ENCODE measurements at places on chromosomes 1 and 21.
A peak's percentile ranks its signal among the peaks of the same experiment; 100 is the strongest.

DNA sequence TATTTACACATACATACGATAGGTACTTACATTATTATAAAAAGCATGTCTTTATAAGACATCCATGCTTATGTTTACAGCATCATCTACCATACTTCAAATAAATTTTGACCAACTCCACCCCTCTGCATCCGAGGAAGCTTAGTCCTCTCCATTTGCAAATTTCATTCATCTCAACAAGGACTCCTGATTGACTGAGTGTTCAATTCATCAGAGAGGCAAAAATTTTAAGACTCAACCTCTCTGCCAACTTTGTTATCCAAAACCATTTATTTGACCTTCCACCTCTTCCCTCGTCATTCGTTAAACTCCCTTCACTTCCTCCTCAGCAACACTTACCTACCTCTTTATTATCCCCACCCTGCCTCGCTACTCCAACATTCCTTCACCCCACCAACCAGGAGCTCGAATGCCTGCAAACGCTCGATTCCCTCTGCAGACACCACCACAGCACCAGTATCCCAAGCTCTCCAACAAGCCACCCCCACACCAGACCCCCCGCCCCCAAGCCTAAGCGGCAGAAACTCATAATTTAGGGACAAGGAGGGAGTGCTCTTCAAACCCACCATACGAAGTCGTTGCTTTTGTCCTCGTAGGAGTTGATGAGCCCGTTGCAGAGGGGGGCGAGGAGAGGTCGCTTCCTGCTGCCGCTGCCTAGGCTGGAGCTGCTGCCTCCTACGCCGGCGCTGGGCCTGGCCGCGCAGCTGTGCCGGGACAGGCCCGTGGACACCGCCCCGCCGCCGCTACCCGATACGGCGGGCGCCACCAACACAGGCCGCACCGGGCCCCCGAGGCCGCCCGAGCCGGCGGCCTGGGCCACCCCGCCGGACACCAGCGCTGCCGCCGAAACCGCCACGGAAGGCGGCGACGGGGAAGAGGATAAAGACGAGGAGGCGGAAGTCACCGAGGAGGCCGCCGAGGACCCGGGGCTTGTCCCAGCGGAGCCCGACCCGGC is 803 bp downstream of the COP1 start:
- peak overlapping the region; percentile 94 for H3K4me3 ChIP-seq
- peaks cover 28% of the 10 kb centered on the region for H3K4me1 ChIP-seq
- peak overlapping the region; percentile 95 for H3K27ac ChIP-seq
- DNase-seq, result no peak
- H3K27me3 ChIP-seq, result no peaks in the 10 kb centered on the region

DNA sequence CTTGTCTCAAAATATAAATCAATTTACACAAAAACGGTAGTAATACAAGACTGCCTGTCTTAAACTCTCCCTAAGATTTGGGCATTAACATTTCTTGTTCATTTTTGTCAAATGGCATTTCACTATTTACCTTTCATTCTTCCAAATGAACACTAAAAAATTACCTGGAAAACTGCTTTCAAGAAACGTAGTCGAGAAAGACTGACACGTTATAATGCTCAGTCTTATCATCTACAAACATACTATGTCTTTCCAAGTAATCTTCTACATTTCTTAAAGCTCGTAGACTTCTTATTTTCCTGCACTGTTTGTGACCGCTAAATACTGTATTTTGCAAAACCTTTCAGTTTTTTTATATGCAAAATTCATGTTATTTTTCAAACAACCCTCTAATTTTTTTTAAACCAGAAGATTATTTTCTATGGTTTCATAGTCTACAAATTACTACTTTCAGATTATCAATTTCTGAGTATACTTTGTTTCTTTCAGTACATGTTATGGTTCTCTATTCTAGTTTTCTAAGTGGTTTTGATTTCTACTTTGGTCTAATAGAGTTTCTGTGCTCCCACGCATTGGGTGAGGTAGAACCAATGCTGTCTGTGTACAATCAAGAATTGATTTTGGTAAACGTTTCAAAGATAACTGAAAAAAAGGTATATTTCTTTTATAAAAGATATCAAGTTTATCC is 336.4 kb downstream of the SMYD3 start:
- no peak overlapping the region for H3K27ac ChIP-seq
- H3K36me3 ChIP-seq, result peaks cover 9% of the 10 kb centered on the region
- H3K27me3 ChIP-seq, result no peaks in the 10 kb centered on the region
- no peak for DNase-seq

GRCh38 chr1:94083681-94084080 is 37.3 kb downstream of the ABCA4 start:
- no peak overlapping the region for H3K27ac ChIP-seq
- H3K27me3 ChIP-seq, result no peaks in the 10 kb centered on the region
- no peaks in the 10 kb centered on the region for H3K4me1 ChIP-seq
- no peaks in the 10 kb centered on the region for H3K36me3 ChIP-seq

DNA sequence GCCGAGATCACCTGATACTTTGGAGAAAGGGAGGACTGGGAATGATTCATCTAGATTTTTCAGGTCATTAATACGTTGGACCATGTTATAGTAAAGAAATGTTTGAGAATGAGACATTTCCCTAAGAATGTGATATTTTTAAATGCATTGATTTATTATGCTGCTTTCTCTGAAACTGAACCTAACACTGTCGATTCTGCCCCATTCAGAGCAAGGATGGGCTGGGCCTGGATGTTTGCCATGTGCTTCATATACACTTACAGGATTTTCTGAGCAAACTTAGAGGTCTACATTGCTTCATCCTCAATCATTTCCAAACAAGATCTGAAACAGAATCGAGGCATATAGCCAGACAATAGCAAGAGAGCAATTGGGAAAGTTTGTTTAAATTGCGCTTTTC is 183.3 kb downstream of the CRB1 start:
- peaks cover 7% of the 10 kb centered on the region for H3K4me1 ChIP-seq
- no peaks in the 10 kb centered on the region for H3K36me3 ChIP-seq
- H3K4me3 ChIP-seq, result no peak overlapping the region
- DNase-seq, result no peak

- H3K4me1 ChIP-seq, result peaks cover 18% of the 10 kb centered on the region
- peak; percentile 24 for DNase-seq
- no peaks in the 10 kb centered on the region for H3K36me3 ChIP-seq
- no peaks in the 10 kb centered on the region for H3K27me3 ChIP-seq
Measured at GRCh38 chr21:44485254-44485793, 30.0 kb downstream of the LRRC3 start.

GRCh38 chr1:67336157-67336556 is 28.5 kb downstream of the IL12RB2 start:
- H3K4me1 ChIP-seq, result peaks cover 68% of the 10 kb centered on the region
- H3K36me3 ChIP-seq, result no peaks in the 10 kb centered on the region
- no peak overlapping the region for H3K4me3 ChIP-seq

DNA sequence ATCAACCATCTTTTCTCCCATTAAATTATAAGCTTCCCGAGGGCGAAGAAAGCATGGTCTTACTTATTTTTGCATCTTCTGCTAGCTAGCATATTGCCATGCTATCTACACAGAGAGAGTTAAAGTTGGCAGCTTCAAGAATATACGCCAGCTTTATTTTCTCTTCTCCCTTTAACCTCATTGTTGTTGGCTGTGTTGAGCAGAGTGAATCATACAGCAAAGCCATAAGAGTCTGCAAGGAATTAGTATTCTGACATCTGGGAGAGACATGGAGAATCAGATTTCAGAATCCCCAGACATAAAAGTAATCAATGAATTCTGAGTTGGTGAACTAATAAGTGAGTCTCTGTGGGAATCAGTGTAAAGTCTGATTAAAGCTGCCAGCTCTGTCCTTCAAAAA is 649.6 kb upstream of the PTBP2 start:
- H3K27me3 ChIP-seq, result no peaks in the 10 kb centered on the region
- no peaks in the 10 kb centered on the region for H3K4me1 ChIP-seq
- H3K27ac ChIP-seq, result no peak overlapping the region
- no peak overlapping the region for H3K4me3 ChIP-seq
- no peaks in the 10 kb centered on the region for H3K36me3 ChIP-seq

DNA sequence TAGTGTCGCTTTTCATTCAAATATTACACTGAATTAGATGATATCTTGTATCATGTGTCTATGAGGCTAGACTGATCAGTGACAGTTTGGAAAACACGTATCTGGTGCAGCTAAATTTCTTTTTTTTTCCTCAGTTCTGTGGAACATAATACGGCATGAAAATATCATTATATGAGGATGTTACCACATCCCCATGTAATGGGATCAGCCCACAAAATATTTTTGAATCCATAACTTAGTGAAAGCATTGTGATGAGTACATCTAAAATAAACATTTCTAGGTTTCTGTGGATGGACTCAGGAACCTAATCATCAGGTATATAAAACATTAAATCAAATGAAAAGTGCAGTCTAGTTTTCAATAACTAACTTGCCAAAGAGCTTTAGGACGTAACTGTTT is 356.3 kb downstream of the USP25 start:
- no peaks in the 10 kb centered on the region for H3K4me1 ChIP-seq
- H3K27ac ChIP-seq, result no peak overlapping the region
- DNase-seq, result no peak
- no peaks in the 10 kb centered on the region for H3K36me3 ChIP-seq
- no peaks in the 10 kb centered on the region for H3K27me3 ChIP-seq

DNA sequence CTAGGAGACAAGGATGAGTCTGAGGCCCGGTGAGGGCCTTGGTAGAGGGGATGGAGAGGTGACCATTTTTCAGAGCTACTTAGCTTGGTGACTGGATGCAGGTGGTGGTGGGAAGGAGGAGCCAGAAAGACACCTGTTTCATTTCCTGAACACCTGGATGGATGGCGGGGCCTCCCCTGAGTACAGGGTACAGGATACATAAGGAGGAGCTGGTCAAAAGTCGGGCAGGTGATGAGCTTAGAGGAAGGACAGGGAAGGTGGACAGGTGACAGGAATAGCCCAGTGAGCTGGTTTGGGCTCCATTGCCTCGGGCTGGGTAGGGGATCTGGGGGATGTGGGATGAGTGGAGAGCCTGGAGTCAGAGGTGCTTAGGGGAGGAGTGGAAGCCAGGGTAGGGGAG is 6.3 kb downstream of the FAAH start:
- no peak for DNase-seq
- no peak overlapping the region for H3K27ac ChIP-seq
- peaks cover 23% of the 10 kb centered on the region for H3K4me1 ChIP-seq

GRCh38 chr1:166153525-166154314 is 13.1 kb downstream of the FAM78B start:
- no peaks in the 10 kb centered on the region for H3K27me3 ChIP-seq
- no peak for DNase-seq
- no peak overlapping the region for H3K4me3 ChIP-seq
- H3K36me3 ChIP-seq, result no peaks in the 10 kb centered on the region
- no peaks in the 10 kb centered on the region for H3K4me1 ChIP-seq

DNA sequence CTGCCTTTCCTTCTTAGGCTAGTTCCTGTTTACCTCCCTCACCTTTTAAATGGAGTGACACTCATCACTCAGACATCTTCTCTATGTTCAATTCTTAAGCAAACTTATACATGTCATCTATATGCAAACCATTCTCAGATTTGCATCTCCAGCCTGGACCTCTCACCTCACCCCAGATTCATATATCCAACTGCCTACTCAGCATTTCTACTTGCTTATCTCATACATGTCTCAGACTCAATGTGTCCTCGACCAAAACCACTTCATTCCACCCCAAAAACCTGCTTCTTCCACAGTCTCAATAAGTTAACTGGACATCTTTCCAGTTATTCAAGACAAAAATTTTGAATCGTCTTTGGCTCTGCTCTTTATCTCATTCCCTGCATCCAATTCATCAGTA is 62.6 kb downstream of the ERICH3 start:
- no peak overlapping the region for H3K27ac ChIP-seq
- no peaks in the 10 kb centered on the region for H3K36me3 ChIP-seq
- no peaks in the 10 kb centered on the region for H3K27me3 ChIP-seq
- H3K4me3 ChIP-seq, result no peak overlapping the region
- no peak for DNase-seq

GRCh38 chr1:66476774-66477173 is 57.2 kb upstream of the SGIP1 start:
- H3K4me3 ChIP-seq, result no peak overlapping the region
- no peaks in the 10 kb centered on the region for H3K36me3 ChIP-seq
- no peak for DNase-seq

GRCh38 chr1:229133811-229134210 is 137.1 kb upstream of the RAB4A start:
- no peak overlapping the region for H3K4me3 ChIP-seq
- no peak overlapping the region for H3K27ac ChIP-seq
- no peaks in the 10 kb centered on the region for H3K27me3 ChIP-seq
- H3K4me1 ChIP-seq, result peaks cover 68% of the 10 kb centered on the region
- H3K36me3 ChIP-seq, result peaks cover 7% of the 10 kb centered on the region

GRCh38 chr1:21383785-21384401 is 56.0 kb upstream of the NBPF3 start:
- peaks cover 3% of the 10 kb centered on the region for H3K36me3 ChIP-seq
- no peak overlapping the region for H3K4me3 ChIP-seq
- H3K4me1 ChIP-seq, result no peaks in the 10 kb centered on the region
- no peak for DNase-seq

DNA sequence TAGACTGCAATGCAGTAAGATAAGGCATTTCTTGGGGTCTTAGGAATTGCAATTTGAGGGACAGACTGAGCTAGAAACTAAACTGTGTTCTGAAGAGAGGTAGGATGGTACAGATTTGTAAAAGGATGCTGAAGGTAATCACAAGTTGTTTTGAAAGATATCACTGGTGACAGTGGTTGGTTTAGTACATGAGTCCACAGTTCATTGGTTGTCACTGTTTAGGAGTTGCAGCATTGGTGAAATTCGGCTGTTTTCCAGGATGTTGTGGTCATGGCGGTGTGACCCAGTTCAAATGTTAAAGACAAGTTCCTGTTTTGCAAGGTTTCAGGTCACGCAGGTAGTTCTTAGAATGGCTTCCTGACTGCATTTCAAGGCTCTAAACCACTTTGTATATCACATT is 292.8 kb upstream of the B3GALT2 start:
- H3K36me3 ChIP-seq, result no peaks in the 10 kb centered on the region
- H3K4me3 ChIP-seq, result peak overlapping the region; percentile 60
- DNase-seq, result peak; percentile 79
- peak overlapping the region; percentile 90 for H3K27ac ChIP-seq

DNA sequence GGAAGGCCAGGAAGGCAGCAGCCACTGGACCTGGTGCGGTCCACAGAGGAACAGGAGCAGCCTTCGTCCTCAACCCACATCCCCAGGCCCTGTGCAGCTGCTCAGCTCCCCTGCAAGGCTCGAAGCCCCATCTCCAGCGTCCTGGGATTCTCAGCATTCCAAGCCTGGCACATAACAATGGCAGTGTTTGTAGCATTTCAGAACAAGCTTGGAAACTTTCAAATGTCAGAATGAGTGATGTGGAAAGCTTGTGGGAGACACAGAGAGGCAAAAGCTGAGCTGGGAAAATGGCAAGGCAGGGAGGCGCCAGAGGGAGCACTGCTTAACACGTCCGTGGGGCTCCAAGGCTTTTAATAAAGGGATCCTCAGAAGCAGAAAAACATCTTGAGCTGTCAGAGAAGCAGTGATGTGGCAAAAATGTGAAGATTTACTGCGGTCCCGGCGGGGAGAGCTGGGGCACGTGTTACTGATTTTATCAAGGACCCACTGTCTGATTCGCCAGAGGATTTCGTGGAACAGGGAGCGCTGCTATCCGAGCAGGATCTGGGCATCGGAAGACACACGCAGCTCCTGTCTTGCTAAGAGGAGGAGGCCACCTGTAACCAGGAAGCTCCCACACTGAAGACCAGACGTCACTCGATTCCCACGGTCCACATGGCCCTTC is 38.1 kb downstream of the TOMM20 start:
- no peak for DNase-seq
- H3K36me3 ChIP-seq, result no peaks in the 10 kb centered on the region
- peaks cover 9% of the 10 kb centered on the region for H3K4me1 ChIP-seq
- H3K4me3 ChIP-seq, result no peak overlapping the region
- H3K27me3 ChIP-seq, result peaks cover 11% of the 10 kb centered on the region

- no peaks in the 10 kb centered on the region for H3K4me1 ChIP-seq
- no peak overlapping the region for H3K4me3 ChIP-seq
- H3K36me3 ChIP-seq, result no peaks in the 10 kb centered on the region
- H3K27me3 ChIP-seq, result peaks cover 28% of the 10 kb centered on the region
- DNase-seq, result no peak
Measured at GRCh38 chr1:204859861-204860267, 10.8 kb upstream of the NFASC start.
